ENCODE measurements at places on chromosomes 6 and 20.
A peak's percentile ranks its signal among the peaks of the same experiment; 100 is the strongest.

GRCh38 chr6:106890447-106890846 is 84.1 kb downstream of the CD24 start:
- no peak for DNase-seq

GRCh38 chr6:158037021-158037420 is 55.4 kb downstream of the SYNJ2 start:
- DNase-seq, result no peak

DNA sequence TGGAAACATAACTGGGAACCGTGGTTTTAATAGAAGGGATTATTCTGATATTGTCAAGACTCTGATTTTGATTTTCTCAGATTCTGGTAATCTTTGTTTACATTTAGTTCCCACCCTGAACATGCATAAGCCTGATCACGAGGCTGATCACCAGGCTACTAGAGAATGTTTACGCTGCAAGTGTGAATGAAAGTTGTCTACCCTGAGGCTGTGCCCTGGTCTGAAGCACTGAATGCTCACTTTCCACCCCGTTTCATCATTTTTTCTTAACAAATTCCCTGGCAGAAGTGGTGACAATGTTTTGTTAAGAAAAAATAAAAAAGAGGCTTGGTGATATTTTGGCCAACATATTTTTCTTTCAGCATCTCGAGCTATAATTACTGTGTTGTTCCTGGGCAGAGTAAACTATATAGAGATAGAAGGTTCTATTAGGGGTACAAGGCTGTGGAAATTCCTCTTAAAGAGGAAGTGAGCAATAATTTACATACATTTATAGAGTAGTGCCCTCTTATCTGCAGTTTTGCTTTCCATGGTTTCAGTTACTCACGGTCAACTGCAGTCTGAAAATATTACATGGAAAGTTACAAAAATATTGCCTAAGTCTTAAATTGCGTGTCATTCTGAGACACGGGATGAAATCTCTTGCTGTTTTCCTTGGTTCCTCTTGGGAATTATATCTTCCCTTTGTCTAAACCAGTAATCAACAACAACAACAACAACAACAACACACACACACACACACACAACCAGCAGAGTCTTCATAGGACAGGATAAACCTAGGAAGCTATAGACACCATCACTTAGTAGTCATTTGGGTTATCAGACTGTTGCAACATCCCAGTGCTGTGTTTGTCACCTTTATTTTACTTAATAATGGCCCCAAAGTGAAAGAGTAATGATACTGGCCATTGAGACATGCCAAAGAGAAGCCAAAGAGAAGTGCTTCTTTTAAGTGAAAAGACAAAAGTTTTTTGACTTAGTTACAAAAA is 566.6 kb upstream of the CITED2 start:
- no peak for DNase-seq

- DNase-seq, result no peak
Observed at GRCh38 chr6:46606338-46606737, 46.3 kb downstream of the CYP39A1 start.

DNA sequence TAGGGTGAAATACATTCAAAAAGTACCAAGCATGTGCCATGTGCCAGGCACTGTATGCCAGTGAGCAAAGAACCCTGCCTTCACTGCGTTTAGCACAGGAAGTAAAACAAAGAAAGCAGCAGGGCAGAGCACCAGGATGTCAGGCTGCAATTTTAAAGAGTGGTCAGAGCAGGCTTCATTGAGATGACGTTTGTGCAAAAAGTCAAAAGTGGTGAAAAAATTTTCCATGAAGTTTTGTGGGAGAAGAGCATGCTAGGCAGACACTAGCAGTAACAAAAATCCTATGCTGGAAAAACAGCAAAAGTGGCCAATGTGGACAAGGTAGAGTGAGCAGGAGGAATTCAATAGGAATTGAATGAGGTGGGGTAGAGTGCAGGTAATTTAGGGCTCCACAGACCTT is 31.3 kb downstream of the AKIRIN2 start:
- no peak for DNase-seq

DNA sequence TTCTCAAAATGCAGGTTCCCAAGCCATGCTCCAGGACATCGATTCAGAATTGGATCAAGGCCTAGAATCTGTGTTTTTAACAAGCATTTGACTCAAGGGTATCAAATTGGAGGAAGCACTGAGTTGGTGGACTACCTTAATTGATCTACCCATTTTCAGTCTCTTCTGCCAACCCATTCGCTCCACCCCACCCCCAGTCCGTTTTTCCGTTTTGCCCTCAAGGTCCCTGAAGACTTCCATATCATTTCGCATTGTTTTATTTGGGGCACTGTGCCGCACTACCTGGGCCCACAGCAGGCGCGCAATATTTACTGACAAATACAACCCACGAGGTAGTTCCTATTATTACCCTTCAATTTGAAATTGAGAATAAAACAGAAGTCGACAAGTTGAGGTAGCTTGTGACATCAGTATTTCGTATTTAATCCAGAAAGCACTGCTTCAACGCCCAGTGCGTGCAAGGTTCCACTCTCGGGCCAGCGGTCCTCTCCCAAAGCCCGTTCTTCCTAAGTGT is 557 bp upstream of the DHX35 start:
- DNase-seq, result no peak

DNA sequence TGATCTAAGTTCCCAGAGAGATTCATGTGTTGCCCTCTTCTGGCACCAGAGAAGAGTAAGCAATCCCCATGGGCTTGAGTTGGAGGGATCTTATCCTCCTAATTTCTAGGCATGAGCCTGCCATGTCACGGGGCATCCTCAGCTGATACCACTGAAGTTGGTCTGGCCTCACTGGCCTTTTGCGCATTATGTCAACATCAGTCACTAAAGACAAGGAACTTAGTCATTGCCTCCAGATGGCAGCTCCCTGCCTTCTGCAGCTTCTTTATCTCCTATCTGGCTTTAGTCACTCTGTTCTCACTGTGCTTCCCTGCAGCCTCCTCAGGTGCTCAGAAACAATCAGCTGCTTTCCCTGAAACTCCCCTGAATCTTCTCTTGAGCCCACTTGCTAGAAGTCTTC is 312.2 kb downstream of the ADGRG6 start:
- peak; percentile 8 for DNase-seq

DNA sequence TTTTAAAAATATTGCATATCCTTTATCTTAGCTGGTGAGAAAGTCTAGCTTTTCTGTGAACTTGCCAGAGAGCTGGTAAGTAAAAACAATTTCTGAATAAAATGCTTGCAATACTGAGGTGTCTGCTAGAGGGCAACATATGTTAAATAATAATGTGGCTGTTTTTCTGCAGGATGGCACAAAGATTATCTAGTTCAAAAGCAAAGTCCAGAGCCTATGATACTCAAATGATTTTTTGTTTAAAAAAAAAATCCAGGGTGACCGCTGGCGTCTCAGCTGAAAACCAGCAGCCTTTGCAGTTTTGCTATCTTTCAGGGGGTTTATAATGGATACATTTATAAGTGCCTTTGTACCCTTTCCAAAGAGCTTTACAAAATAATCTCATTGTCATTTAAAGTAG is 194.9 kb downstream of the PHACTR1 start:
- no peak for DNase-seq

GRCh38 chr6:7500752-7501282 is 40.7 kb upstream of the DSP start:
- DNase-seq, result no peak

DNA sequence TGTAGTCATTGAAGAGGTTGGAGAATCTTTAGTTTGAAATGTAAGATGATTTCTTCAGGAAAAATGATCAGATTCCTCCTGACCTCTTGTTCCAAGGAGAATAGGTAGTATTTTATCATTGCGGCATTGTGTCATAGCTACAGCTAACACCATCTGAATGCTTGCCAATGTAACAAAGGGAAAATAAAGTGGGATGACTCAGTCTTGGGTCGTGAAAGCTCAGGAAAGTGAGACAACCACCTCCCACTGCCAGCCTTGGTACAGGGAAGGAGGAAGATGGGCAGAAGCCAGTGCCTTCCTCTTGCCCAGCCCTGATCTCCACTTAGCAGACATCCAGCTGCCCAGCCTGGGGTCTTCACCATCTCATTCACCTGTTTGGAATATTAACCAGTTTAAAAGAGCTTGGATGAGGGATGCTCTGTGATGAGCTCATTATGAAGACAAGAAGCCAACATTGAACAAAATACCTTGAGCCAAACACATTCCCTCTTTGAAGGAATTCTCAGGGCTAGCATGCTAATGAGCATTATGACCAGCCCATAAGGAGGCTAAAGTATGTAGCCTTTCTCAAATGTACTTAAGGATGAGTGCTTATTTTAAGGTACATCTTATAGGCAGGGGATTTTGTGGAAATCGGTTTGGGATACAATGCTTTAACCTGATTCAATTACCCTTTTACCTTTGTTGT is 40.0 kb upstream of the APCDD1L start:
- DNase-seq, result peak; percentile 23

GRCh38 chr6:141688916-141689315 is 443.8 kb upstream of the GJE1 start:
- DNase-seq, result no peak

GRCh38 chr6:144415014-144415413 is 129.9 kb downstream of the UTRN start:
- DNase-seq, result peak; percentile 87

DNA sequence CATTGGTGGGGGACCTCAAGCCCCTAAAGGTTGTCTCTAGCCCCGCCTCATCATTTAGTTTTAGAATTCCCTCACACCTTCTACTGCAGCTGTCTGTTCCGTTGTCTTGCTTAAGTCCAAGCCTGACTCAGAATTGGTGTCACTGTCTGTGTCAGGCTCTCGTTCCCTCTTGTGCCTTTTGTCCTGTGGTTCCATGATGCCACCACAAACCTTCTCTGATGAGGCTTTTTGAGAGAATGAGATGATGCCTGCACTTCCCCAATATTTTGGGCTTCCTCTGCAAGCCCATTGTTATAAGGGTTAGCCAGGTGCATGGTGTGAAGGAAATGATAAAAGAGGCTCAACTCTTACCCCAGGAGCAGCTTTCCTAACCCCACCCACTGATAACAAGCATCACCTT is 8.1 kb upstream of the AKIRIN2 start:
- no peak for DNase-seq

All from PC-9 (cell line).